ENCODE measurements at places on chromosomes 5 and 9.

GRCh38 chr9:129612815-129613519 lies 7.9 kb downstream of the C9orf50 start:
- DNase-seq: no peak

DNA sequence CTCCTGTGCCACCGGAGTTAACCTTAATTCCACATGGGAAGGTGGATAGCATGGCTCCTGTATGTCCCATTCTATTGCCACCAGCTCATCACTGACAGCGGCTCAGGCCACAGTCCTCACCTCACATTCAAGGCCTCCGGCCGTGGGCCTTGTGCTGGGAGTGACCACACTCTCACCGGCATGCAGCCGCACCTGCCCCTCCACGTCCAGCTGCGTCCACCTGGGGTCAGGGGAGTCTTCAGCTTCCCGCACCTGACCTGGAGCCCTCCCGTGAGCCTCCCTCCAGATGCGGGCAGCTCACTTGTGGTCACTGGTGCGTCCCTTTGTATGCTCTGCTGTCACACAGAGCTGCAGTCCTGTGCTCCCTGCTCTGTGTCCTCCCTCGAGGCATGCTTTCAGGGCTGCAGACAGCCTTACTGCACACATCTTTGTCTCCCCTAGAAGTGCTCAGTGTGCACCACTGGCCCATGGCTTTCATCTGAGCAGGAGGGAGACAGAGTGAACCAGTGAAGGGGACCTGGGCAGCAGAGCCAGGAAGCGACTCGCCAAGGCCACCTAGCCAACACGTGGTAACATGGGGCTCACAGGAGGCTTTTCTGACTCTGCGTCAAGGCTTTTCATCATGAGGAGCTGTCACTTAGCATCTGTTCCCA lies 210.1 kb downstream of the ERCC6L2 start:
- no peak for DNase-seq

- DNase-seq: no peak
Measured at GRCh38 chr5:36128795-36129194, 22.9 kb downstream of the LMBRD2 start.

- DNase-seq: no peak
Measured at GRCh38 chr5:142292249-142292648, 32.6 kb downstream of the SPRY4 start.

DNA sequence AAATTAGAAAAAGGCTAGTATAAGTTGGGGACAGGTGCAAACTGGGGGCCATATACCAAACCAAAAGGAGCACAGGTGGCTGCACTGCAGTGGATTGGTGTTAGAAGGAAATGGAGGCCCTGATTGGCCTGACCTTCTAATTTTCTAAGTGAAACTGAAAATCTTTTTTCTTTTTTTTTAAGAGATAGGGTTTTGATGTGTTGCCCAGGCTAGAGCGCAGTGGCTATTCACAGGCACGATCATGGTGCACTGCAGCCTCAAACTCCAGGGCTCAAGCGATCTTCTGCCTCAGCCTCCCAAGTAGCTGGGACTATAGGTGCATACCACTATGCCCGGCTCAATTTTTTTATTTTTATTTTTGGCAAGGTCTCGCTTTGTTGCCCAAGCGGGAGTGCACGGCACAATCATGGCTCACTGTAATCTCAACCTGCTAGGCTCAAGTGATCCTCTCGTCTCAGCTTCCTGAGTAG lies 9.8 kb upstream of the CCDC69 start:
- no peak for DNase-seq

GRCh38 chr9:134189145-134189469 lies 24.7 kb upstream of the RNU6ATAC start:
- DNase-seq: no peak

DNA sequence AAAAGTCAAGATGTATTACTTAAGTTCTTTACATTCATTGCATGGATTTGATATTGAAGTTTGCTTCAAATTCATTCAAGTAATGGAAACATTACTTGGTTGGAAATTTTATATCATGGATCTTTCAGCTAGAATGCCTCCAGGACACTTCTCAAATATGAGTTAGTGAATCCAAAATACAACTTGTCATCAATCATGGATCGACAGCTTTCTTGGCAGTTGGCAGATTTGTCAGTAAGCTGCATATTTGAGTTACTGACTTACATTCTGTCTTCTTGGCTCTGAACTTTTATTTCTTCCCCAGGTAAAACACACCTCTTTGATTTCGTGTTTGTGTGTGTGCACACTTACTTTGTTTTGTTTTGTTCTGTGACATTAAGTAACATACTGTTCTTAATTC lies 1171.1 kb downstream of the TAF11L14 start:
- DNase-seq: no peak

GRCh38 chr5:148113243-148113642 lies 49.5 kb downstream of the SPINK5 start:
- DNase-seq: no peak

DNA sequence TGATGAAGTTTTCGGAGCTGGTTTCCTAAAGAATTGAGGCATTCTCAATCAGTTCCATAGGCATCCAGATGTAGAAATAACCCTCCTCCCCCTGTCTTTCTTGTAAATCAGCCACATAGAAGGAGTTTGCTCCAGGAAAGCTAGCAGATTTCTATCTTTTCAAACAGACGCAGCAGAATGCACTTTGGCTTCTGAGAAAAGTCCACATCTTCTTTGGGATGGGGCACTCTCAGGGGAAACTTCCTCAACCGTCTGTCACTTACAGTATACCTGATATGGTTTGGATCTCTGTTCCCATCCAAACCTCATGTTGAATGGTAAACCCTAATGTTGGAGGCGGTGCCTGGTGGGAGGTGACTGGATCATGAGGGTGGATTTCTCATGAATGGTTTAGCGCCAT lies 94.1 kb downstream of the SNCAIP start:
- no peak for DNase-seq

Data from activated CD8-positive, alpha-beta memory T cell treated with anti-CD3 and anti-CD28 coated beads for 1 hour (primary cell).